Fibroblast of skin of left biceps (primary cell): ENCODE measurements at places on chromosomes 1 and 21.

DNA sequence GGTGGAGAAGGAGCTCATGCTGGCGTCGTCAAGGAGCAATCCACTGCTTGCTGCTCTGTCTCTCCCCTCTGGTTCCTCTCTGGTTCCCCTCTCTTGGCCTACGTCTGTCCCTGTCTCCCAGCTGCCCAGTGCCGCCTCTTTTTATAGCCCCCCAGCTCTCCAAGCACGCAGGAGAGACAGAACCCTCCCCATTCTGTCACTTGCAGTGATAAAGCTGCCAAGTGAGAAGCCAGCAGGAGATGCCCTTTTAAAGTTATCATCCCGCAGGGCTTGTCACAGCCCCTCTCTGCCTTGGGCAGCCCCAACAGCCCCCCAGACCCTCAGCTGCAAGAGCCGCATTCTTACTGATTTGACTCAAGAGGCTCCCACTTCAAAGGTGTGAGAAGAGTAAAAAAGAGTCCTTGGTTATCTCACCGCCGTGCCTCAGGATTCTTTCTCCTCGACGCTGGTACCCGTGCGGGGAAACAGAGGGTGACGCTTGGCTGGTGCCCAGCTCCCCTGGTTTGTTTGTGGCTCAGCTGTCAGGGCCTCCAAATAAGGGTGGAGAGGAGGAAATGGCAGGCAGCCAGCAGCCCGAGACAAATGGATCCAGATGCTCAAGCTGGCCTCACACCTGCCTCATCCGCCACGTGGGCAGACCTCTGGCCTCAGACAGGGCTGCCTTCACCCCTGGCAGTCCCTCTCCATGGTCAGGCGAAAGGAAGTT lies at the start of gene NPPA:
TSS of gene NPPA (minus strand) at position 117 of the 706 bp plus-strand sequence. CDS start at position 18, 99 bp downstream.
- DNase-seq: peak; percentile 1

DNA sequence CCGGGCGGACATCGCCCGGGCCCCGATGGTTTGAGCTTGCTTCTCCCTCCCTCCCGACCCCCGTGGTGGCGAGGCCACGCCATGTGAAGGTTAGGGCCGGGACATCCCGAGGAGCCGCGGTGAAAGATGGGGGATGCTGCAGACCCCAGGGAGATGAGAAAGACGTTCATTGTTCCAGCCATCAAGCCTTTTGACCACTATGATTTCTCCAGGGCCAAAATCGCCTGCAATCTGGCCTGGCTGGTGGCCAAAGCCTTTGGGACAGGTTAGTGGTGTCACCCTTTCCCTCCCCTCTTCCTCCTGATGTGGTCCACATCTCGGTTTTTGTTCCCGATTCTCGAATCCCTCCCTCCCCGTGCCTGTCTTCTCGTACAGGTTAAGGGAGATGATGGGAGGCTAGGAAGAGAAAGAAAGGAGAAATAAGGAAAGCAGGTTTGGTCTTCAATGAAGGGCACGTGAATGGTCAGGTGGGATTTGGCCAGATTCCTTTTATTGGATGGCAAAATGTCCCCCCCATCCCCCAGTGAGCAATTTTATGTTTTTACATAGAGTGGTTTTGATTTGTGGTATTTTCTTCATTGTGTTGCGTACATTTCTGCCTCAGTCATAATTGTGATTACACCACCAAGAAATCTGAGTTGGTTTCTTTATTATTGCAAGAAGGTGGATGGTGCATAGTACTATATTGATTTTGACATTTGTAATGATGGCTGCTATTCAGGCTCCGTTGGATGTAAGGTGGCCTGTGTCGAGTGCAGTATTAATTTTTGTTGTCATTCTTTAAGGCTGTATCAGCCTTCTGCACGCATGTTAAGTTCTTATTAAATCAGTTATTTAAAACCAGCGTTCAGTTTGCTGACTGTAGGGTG lies 1.2 kb downstream of the CAMSAP2 start:
- no peak for DNase-seq

DNA sequence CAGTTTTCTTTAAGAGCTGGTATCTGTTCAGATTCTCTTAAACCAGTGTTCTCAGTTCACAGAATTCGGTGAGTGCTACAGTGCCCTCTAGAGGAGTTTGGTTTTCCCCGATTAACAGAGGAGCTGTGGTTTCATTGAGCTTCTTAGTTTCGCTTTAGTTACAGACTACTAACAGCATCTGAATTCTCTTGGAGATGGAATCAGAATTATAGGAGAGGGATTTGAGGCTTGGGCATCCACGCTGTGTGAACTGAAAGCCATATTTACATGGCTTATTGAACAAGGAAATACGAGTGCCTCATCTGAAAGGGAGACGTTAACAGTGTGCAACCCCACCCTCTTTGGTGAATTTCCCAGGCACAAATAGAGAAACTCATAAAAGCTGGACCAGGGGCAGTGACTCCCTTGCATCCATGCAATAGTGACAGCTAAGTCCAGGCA lies 202.0 kb downstream of the USH2A start:
- peak; percentile 68 for DNase-seq

- no peak for DNase-seq
These were observed 20.3 kb upstream of the SLC30A1 start for GRCh38 chr1:211599250-211599649.

- no peak for DNase-seq
These were observed 146.4 kb upstream of the BEND5 start for GRCh38 chr1:48923116-48923515.

GRCh38 chr1:244460197-244460596 lies 876 bp upstream of the CATSPERE start:
- DNase-seq: no peak

DNA sequence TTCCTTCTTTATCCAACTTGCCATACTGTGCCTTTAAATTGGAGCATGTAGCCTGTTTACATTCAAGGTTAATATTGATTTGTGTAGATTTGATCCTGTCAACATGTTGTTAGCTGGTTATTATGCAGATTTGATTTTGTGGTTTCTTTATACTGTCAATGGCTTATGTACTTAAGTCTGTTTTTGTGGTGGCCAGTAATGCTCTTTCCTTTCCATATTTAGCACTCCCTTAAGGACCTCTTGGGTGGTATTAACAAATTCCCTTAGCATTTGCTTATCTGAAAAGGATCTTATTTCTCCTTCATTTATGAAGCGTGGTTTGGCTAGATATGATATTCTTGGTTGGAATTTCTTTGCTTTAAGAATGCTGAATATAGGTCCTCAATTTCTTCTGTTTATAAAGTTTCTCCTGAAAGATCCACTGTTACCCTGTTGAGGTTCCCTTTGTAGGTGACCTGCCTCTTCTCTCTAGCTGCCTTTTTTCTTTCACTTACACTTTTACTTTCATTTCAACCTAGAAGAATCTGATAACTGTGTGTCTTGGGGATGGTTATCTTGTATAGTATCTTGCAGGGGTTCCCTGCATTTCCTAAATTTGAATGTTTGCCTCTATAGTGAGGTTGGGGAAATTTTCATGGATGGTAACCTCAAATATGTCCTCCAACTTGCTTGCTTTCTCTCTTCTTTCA lies 86.9 kb upstream of the NEGR1 start:
- DNase-seq: no peak

GRCh38 chr1:245953876-245954660 lies 553.0 kb downstream of the SMYD3 start:
- no peak for DNase-seq

- no peak for DNase-seq
These were observed 155.2 kb downstream of the FOXD2 start for GRCh38 chr1:47593013-47593568.

DNA sequence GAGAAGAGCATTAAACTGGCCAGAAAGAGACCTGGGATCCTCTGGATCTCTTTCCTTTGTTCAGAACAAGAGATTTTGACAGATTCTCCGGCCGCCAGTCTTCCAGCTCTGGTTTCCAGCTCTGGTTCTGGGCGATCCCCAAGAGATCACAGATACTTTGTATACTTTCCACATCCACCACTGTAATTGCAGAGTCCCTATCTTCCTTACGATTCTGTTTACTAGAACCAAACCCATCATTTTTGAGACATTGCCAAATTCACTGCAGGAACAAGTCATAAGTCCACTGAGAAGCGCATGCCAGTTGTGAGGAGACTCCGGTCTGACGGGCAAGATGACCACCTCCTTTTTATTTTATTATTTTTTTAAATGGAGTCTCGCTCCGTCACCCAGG lies 505.2 kb downstream of the SMYD3 start:
- DNase-seq: no peak

DNA sequence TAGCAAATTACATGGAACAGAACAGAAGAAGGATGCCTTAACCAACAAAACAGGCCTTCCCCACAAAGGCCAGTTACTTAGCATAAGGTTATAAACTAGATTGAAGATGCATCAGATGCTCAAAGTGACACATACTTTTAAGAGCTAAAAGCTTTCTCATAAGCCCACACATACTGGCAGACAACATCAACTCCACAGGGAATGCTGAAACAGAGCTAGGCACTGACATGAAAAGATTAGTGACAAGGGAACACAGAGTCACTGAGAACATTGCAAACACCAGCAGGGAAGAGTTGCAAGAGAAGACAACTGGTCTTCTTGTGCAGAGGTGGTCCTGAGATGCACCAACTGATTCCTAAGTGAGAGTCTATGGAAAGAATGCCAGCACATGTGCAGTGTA lies 6.9 kb downstream of the TTC13 start:
- DNase-seq: no peak

GRCh38 chr1:244050835-244051444 lies at the start of gene ZBTB18:
Gene ZBTB18, plus strand, starts transcription at chr1:244051283. Its CDS starts 149 bp downstream, at chr1:244051432.
- peak; percentile 50 for DNase-seq

DNA sequence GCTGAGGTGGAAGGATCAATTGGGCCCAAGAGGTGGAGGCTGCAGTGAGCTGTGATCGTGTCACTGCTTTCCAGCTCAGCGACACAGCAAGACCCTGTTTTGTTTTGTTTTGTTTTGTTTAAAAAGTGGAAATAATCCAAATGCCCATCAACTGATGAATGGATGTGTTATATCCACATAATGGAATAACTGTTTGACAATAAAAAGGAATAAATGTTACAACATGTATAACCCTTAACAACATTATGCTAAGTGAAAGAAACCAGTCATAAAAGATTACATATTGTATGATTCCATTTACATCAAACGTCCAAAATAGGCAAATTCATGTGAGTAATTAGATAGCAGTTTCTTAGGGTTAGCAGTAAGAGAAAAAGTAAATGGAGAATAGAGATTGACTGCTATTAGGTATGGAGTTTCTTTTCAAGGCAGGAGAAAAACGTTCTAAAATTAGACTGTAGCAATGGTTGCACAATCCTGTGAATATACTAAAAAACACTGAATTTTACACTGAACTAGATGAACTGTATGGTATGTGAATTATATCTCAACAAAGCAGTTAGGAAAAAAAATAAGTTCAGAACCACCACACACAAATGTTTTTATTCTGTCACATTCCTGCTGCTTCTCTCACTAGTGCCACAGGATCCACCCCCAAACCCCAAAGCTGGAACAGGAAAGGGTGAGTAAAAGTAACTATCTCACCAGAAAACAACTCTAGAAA lies 15.7 kb downstream of the FOXJ3 start:
- DNase-seq: no peak

- no peak for DNase-seq
These were observed 163.4 kb downstream of the RUNX1 start for GRCh38 chr21:34885626-34886239.

- no peak for DNase-seq
These were observed 26.6 kb downstream of the TMEM51 start for GRCh38 chr1:15180189-15180588.

GRCh38 chr1:100683448-100684349 lies 35.8 kb upstream of the VCAM1 start:
- DNase-seq: no peak

- DNase-seq: no peak
These were observed 17.4 kb upstream of the HIVEP3 start for GRCh38 chr1:41936107-41936506.

DNA sequence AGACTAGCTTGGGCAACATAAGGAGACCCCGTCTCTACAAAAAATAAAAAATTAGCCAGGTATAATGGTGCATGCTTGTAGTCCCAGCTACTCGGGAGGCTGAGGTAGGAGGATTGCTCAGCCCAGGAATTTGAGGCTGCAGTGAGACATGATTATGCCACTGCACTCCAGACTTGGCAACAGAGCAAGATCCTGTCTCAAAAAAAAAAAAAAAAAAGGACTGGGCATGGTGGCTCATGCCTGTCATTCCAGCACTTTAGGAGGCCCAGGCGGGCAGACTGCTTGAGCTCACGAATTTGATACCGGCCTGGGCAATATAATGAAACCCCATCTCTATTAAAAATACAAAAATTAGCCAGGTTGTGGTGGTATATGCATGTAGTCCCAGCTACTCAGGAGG lies 47.3 kb upstream of the BCL10 start:
- no peak for DNase-seq

DNA sequence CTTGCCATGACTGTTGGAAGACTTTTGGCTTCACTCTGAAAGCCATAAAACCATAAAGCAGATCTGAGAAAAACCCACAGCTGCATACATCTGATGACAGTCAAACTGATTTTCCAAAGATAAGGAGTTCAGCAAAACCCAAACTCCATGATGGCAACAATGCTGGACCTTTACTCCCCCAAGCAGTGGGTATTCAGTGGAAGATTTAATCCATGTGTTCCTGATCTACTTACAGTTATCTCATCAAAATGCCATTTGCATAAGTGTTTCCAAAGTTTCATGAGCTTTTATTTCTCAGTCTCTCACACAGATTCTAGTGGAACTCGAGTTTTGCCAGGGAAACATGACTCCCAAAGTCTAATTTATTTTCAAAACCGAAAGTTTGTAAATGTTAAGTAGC lies 184.9 kb downstream of the ZC3H11B start:
- peak; percentile 25 for DNase-seq

- no peak for DNase-seq
These were observed 187.1 kb downstream of the GRIK3 start for GRCh38 chr1:36847186-36847585.

GRCh38 chr1:80593197-80593596 lies 1207.5 kb upstream of the ADGRL2 start:
- DNase-seq: no peak

DNA sequence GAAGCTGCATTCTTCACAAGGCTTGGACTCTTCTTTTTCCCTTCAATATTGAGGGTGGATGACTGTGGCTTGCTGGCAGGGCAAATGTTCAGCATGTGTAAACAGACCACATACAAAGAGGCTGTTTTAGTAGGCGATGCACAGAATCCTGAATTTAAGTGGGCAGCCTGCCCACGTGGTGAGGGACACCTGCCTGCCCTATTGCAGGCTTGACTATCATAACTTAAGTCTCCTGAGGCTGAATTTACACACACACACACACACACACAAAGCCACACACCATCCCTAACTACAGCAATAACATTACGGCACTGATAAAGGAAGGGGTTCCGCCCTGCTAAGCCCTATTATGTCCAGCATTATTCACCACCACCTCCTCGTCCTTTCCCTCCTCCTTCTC lies 15.9 kb downstream of the SYT2 start:
- DNase-seq: no peak

- DNase-seq: no peak
These were observed 228.3 kb downstream of the NCAM2 start for GRCh38 chr21:21226472-21226871.

- DNase-seq: no peak
These were observed 141.7 kb downstream of the EIF4G3 start for GRCh38 chr1:21034725-21035628.
